ENCODE measurements at places on chromosomes 7 and 10.

GRCh38 chr10:132836832-132837540, 51.0 kb upstream of the NKX6-2 start:
- DNase-seq, result no peak

DNA sequence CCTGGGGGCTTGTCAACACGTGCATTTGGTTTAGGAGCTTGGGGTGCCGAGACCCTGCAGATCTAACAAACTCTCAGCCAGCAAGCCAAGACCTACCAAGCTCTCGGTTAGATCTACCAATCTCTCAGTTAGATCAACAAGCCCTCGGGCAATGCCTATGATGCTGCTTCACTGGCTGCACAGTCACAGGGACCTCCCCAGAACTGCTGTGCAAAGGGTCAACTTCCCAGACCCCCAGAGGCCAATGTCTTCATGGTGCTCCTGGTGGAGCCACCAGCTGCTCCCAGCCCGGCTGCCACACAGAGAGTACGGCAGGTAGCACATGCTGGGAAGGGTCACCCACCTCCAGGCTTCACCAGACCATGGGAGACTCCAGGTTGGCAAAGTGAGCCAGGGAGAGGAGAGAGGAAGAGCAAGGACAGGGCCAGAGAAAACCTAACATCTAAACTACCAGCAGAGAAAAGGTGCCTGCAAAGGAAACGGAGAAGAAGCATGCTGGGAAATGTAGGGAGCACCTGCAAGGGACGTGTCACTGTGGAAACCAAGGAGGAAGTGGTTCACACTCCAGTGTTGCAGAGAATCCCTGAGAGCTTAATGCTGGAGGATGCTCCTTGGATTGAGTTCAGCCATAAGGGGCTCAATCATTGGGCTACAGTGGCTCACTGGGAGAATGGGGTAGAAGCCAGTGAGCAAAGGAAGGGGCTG, 51.5 kb upstream of the GDF10 start:
- DNase-seq, result no peak

GRCh38 chr7:104135760-104136558, 71.9 kb downstream of the ORC5 start:
- no peak for DNase-seq

DNA sequence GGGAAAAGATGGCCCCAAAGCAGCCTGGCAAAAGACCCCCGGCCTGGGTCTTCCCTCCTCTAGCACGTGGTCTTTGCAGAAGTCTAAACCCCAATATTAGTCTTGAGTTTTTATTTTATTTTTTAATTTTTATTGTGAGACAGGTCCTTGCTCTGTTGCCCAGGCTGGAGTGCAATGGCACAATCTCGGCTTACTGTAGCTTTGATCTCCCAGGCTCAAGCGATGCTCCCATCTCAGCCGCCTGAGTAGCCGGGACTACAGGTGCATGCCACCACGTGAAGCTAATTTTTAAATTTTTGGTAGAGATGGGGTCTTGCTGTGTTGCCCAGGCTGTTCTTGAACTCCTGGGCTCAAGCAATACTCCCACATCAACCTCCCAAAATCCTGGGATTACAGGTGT, 40.3 kb upstream of the MXI1 start:
- DNase-seq, result no peak

DNA sequence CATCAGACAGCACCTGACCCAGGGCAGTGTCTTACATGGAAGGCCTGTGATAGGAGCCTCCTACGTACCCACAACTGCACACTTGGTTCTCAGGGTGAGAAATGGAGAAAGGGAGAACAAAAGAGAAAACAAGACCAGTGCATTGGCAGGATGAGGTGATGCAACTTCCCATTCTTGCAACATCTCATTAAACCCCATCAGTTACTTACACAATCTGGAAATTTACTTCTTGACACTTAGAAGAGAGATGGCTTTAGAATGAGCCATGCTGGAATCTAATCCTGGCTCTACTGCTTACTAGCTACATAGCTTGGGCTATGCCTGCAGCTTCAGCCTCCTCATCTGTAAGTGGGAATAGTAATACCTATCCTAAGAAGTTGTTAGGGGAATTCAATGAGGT, 391.7 kb downstream of the KCNMA1 start:
- no peak for DNase-seq

DNA sequence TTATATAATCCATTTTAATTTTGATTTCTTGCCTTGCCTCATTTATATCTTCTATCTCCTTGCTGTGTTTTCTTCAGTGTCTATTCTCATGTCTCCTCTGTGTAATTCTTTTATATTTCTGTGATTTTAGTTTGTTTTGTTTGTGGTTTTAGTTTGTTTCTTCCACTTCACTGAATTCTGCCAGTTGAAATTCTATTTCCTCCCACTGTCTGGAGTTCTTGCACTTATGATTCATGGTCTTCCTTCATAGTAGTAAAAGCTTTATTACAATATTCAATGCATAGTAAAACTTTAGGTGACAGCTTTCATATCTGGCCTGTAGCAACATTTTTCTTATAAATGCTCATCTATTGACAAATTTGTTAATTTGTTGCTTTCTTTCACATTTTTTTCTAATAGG, 113.3 kb downstream of the MAGI2 start:
- no peak for DNase-seq

GRCh38 chr7:108528183-108528712, 2.3 kb upstream of the PNPLA8 start:
- DNase-seq, result no peak

DNA sequence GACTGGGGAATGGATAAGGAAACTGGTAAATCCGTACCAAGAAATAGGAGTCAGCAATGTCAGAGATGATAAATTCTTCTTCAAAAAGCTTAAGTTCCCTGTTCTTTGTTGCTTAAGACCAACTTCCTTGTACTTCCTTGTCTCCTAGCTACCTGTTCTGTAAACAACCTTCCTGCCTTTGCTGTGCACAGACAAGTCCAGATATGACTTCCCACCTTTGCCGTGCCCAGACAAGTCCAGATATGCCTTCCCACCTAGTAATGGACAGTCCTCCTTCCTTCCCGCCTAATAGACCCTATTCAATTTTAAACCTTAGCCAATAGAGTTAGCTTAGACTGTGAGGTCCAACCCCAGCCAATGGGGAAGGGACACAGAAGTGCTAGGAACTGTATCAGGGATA, 2.5 kb upstream of the ZNF33A start:
- DNase-seq, result no peak

DNA sequence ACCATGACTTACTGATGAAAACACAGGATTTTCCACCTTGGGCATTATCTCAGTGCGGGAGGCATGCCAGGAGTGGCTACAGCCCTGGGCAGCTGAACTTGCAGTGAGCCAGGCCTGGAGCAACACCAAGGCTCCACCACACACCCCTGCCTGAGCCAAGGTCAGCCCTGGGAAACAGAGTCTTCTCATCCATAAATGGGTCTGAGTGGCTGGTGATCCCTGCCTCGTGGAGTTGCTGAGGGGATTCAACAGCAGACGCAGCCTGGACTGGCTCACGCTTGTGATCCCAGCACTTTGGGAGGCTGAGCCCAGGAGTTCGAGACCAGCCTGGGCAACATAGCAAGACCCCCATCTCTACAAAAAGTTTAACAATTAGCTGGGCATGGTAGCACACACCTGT, 32.2 kb downstream of the SPOCK2 start:
- no peak for DNase-seq

- DNase-seq, result peak; percentile 41
Measured at GRCh38 chr7:116180302-116180701, 30.0 kb upstream of the TES start.

GRCh38 chr10:7610651-7611389, 55.9 kb downstream of the ITIH5 start:
- no peak for DNase-seq

DNA sequence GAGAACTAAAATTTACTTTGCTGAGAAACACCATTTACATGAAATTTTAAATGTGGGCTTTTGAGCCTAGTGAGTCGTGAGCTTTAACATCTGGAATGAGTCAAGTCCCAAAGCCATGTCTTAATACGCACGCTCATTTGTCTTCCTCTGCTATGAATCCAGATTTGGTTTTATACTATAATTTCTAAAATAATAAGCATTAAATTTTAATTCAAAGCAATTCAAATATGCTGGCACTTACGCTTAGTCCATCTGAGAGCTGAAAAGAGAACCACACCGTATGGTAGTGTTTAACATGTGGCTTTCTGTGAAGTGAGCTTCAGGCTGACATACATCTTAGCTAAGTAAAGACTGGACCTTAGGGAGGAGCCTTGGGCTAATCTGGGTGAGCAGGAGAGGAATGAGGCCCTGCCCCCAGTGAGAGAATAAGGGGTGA, 52.2 kb downstream of the CUBN start:
- DNase-seq, result no peak

DNA sequence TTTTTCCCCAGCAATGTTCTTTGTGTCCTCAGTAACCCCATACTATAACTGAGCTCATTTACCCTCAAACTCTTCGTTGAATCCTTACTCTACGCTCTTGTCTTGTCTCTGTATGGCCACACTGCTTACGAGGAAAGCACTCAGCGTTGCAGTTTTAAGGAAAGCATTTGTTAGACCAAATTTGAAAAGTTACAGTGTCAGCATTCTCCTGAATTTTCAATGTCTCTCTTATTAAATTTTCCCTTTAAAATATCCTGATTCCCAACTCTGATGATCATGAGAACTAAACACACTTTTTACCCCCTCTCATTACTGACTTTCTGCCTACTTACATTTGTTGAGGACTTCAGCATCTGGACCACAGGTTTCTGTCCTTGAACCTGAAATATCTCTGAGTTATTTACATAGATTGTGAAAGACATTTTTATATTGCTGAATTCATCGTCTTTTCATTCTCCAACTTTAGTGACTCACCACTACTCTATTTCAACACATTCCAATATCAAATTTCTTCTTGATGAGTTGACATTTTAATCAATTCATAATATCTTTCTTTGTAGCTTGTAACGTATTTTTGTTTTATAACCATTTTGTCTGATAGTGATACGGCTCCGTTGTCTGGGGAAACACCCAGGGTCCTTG, 19.8 kb upstream of the VWDE start:
- DNase-seq, result no peak

GRCh38 chr7:117836-118614, 74.3 kb upstream of the FAM20C start:
- DNase-seq, result no peak

- no peak for DNase-seq
Measured at GRCh38 chr7:66894463-66895080, 26.5 kb upstream of the TMEM248 start.

GRCh38 chr7:37424995-37425394, 23.7 kb downstream of the ELMO1 start:
- no peak for DNase-seq

DNA sequence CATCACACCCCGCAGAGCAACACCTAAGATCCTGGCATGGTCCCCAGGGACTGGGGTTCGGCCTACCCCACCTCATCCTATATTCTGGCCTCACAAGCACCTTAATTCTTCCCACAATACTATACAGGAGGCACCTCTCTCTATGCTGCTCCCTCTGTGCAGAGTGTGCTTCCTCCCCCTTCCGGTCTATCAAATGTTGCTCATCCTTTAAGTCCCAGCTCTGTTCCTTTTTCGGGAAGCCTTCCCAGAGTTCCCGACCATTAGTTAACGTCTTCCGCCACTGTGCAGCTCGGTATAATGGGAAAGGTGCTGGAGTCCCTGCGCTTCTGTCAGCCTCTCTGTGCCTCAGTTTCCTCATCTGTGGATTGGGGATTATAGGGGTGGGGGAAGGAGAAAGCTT, 21.8 kb downstream of the PALD1 start:
- no peak for DNase-seq

DNA sequence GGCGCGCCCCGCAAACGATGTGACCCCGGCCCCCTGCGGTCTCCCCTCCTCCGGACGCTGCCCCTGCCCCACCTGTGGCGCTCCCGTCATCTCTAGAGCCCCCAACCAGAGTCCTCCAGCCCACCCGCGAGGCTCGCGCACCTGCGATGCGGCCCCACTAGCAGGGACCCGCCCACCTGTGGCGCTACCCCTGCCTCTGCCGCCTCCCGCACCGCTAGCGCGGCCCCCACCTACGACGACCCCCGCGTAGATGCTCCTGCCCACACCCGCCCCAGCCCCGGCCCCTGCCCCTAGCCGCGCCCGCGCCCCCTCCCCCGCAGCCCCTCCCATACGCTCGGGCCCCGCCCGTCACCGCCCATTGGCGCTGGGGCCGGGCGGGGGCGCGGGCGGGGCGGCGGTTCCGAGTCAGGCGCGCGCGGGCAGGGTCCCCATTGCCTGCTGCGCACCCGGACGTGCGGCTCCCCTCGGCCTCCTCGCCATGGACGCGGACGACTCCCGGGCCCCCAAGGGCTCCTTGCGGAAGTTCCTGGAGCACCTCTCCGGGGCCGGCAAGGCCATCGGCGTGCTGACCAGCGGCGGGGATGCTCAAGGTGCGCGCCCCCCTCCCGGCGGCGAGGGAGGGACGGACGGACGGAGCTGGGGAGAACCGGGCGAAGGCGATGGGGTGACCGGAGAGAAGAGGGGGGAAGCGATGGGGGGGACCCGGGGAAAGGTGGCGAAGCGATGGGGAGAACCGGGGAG, at the start of gene PFKP:
Gene PFKP (plus strand): TSS at position 431 of the 741 bp plus-strand sequence. CDS start 48 bp downstream, at position 479.
- no peak for DNase-seq

DNA sequence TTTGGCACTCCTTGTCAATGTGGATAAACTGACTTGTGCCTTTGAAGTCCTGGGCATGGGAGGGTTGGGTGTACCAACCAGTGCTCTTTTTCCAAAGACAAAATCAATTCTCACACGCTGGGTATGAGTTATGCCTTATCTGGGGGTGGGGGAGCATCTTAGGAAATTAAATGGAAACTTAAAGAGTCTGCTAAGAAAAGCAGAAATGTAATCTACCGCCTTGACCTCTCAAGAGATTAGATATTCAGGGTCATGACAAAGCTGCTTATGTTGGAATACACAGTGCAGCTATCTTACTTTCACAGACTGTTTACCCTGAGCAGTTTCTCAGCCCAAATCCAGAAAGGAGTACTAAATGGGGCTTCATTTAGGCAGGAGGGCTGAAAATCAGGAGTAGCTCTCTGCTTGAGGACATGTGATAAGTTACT, 2.6 kb downstream of the MEST start:
- DNase-seq, result no peak

DNA sequence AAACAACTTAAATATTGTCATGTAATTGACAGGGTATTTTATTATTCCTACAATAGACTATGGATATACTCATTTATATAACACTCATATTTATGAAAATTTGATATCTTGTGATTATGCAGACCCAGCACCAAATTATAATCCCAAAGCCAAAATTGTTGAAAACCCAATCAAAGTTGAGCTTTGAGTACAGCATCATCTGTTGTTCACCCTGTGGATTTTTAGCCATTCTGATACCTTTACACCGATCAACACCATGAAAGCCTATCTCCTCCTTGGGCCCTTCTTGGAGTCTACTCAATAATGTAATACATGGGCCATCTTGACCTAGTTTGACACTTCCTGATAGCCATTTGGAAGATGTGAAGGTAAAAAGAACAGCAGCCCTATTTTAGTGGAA, 49.5 kb downstream of the AASS start:
- DNase-seq, result no peak

Measured in NCI-H748 treated with DMSO at 0.1 percent for 48 hours (cell line).